ENCODE measurements at places on chromosomes 13 and 19.

DNA sequence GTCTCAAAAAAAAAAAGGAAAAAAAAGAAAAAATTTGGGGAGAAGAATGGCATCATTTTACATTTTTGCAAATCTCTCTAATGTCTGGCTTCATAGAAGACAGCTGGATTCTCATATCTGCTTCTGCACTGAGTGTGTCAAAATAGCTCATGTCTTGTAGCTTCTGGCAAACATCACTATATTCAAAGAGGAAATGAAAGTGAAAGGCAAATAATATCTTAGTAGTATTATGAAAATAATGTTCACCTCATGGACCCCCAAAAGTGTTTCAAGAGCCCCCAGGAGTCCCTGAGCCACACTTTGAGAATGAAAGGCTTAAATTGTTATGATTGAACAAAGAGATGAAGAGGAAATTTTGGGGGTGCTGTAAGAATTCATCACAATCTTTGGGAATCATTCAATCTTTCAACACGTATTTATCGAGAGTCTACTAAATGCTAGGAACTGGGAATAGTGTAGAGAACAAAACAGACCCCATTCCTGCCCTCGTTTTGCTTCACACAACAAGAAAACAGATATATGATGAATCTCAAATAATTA lies 1.2 kb upstream of the SLC6A16 start:
- DNase-seq: no peak

DNA sequence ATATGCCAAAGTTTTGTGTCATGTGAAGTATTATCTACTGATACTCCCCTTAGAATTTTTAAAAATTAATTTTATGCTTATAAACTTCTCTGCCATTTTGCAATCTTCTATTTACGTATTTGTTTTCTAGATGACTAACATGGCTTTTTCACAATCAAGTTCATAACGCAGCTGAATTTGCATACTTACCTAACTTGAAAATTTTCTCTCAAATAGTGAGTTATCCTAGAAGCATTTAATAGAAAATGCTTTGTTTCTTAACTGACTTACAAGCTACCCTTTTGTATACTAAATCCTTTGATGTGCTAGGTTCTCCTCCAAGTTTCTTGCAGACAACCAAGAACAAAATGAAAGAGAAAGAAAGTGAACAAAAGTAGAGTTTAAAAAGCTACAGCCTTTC lies 683.5 kb downstream of the LIG4 start:
- DNase-seq: no peak

- DNase-seq: no peak
Measured at GRCh38 chr19:2312820-2313501, 5.0 kb upstream of the LINGO3 start.

- DNase-seq: no peak
Measured at GRCh38 chr19:4376671-4376990, 23.7 kb downstream of the SH3GL1 start.

- DNase-seq: peak; percentile 79
Measured at GRCh38 chr13:62292714-62293480, 877.2 kb upstream of the PCDH20 start.

DNA sequence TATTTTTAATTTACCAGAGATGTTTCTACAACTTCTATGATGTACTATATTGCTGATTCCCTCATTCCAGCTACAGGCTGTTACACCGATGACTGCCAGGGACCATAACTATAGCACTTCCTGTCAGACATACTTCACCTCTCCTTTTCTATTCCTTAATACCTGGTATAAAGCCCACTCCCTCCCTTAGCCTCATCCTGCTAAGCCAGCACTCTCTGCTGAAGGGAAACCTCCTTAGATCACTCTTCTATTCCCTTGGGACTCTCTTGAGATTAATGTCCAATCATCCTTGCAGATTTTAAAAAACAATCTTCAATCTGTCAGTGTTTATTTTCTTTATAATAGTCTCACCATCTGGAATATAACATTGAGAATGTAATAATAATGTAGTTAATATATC lies 127.9 kb downstream of the DIAPH3 start:
- DNase-seq: no peak

DNA sequence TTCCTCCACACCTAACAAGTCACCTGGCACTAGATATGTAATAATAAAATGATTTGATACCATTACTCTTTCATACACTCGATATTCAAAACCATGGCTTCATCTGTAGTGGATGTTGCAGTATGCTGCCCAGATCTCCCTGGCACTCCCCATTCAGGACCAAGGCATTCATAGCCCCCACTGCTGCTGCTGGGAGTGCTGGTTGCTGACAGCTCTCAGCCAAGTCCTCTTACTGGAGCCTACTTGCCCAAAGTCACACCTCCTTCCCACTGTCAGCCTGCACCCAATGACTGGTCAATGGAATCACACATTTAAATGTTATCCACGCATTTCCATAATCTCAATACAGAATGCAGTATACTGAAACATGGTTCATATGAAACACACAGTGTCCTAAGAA lies 3.7 kb downstream of the SUCLA2 start:
- no peak for DNase-seq

DNA sequence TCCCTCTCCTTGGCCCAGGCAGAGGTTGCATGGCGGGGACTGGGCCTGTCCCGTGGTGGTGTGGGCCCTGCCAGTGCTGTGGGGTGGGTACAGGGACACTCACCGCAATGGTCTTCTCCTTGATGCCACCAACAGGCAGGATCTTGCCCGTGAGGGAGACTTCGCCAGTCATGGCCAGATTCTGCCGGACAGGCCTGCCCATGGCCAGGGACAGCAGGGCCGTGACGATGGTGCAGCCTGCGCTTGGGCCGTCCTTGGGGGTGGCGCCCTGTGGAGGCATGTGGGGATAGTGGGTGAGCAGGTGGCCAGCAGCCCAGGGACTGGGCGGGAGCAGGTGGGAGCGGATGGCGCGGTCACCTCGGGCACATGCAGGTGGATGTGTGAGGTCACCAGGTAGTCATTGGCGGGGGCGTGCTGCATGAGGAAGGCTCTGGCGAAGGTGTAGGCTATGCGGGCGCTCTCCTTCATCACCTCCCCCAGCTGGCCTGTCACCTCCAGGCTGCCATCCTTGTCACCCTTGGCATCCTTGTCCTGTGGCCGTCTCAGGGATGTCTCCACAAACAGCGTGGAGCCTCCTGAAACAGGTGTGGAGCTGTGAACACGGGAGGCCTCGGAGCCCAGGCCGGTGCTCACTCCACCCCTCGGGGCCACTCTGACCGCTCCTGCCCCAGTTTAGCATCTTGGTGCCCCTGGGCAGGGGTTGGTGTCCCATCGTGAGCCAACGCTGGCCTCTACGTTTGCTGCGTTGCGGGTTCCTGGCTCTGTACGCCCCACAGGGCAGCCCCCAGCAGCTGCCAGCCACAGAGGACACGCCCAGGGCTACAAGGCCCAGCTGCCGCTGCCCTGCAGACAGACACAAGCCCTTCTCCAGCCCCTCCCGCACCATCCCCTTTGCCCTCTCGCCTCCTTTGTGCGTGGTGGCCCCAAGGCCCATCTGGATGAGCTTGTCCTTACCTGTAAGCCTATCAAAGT lies 3.4 kb downstream of the RPL36 start:
- DNase-seq: no peak

GRCh38 chr19:6737873-6738786 lies 750 bp upstream of the GPR108 start:
- DNase-seq: peak; percentile 88

DNA sequence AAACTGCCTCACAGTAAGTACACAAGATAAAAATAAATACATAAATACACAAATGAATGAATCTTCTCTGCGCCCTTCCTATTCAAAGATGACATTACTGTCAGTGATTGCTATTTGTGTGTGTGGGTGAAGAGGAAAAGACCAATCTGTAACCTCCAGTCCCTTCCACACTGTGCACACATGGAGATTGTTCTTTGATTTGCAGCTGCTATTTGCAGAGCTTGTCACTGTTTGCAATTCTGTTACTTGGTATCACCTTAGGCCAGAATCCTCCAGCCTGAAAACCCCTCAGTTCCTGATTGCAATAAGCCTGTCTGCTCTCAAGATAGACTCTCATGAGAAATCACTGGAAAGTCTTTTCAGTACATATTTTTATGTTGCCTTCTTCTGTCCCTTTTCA lies 1314.9 kb downstream of the PCDH9 start:
- DNase-seq: no peak

Measured in ELR (cell line).